ENCODE measurements at places on chromosomes 12 and 14. TPM values are rescaled to one million over a fixed set of nuclear protein-coding genes. Genes with fewer than 3 reads are reported as not detected.
A peak's percentile ranks its signal among the peaks of the same experiment; 100 is the strongest.

DNA sequence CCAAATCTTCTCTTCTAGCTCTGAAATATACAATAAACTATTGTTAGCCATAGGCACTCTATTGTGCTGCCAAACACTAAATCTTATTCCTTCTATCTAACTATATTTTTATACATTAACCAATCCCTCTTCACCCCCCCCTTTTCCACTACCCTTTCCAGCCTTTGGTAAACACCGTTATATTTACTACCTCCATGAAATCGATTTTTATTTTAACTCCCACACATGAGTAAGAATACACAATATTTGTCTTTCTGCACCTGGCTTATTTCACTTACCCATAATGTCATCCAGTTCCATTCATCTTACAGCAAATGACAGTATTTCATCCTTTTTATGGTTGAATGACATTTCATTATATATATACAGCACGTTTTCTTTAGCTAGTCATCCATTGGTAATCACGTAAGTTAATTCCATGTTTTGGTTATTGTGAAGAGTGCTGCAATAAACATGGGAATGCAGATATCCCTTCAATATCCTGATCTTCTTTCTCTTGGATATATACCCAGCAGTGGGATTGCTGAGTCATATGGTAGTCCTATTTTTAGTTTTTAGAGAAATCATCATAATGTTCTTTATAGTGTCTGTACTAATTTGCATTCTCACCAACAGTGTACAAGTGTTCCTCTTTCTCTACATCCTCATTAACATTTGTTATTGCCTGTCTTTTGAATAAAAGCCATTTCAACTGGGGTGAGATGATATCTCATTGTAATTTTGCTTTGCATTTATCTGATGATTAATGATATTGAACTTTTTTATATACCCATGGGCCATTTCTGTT, 34.2 kb upstream of the PLBD1 start:
- no peak for DNase-seq

DNA sequence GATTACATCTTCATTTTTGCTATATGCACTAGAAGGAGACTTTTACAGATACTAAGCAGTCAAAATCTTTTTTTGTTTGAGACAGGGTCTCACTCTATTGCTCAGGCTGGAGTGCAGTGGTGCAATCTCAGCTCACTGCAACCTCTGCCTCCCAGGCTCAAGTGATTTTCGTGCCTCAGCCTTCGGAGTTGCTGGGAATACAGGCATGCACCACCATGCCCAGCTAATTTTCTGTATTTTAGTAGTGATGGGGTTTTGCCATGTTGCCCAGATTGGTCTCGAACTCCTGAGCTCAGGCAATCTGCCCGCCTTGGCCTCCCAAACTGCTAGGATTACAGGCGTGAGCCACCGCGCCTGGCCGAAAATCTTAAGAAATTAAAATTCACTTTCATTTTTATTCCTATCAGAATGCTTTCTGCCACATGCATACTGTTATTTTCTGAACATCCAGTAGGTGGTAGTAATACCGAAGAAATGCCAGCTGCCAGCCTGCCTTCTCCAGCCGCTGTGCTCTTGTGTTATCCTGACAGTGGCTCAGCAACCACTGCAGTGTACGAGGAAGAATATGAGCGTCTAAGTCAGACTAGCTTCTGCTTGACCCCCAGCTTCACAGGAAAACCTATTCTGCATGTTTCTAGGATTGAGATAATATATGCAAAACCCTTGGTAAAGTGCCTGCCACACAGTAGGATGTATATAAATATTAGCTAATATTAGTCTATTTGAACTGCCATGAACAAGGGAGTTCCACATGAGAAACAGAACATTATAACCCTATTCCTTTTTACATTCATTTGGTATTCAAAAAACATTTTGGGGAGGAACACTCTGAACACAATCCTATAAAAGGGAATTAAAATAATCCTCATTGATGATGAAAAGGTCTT, 54.2 kb downstream of the RPAP3 start:
- DNase-seq, result peak; percentile 84

GRCh38 chr12:124700810-124701592, 133.6 kb upstream of the NCOR2 start:
- no peak for DNase-seq

SMIM41 gene
- not detected for polyA plus RNA-seq

GRCh38 chr12:68403296-68403695, 71.1 kb upstream of the MDM1 start:
- DNase-seq, result no peak

DNA sequence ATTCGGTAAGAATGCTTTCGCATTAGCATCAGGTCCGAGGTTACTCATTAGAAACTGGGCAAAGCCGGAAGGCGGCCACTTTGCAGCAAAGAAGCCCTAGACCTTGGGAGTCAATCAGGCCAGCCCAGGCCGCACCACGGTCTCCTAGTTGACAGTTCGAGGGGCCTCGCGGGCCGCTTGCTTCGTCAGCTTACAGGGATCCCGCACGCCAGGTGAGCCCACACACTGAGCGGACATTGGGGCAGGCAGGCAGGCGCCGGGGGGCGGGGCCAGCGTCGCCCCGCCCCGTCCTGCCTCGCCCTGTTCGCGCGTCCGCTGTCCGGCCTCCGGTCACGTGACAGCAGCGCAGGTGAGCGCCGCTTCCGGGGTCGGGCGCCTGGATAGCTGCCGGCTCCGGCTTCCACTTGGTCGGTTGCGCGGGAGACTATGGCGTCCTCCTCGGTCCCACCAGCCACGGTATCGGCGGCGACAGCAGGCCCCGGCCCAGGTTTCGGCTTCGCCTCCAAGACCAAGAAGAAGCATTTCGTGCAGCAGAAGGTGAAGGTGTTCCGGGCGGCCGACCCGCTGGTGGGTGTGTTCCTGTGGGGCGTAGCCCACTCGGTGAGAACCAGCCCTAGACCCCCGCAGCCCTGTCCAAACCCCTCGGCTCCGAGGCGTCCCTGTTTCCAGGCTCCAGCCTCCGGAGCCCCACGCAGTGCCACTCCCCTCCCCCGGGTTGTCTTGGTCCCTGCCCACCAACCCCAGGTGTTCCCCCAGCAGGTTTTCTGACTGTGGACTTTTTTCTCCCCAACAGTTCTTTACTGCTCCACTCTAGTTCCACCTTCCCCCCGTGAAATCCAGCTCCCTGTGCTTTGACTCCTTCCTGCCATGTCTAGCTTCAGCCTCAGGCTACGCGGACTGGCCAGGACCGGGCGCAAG, at the start of gene PIP4K2C:
Gene PIP4K2C (plus strand): TSS at position 329 of the 918 bp plus-strand sequence. CDS start 98 bp downstream, at position 427.
- DNase-seq, result peak; percentile 89

- no peak for DNase-seq
Measured at GRCh38 chr12:82696543-82696942, 9.8 kb downstream of the TMTC2 start.

AKAP6 gene
- polyA plus RNA-seq, result 0.60 TPM

AICDA gene
- polyA plus RNA-seq, result not detected

FOXN4 gene
- not detected for polyA plus RNA-seq

GRCh38 chr12:53798575-53798974, 46.8 kb upstream of the CISTR start:
- no peak for DNase-seq

CNTN1 gene
- 0.46 TPM for polyA plus RNA-seq

DNA sequence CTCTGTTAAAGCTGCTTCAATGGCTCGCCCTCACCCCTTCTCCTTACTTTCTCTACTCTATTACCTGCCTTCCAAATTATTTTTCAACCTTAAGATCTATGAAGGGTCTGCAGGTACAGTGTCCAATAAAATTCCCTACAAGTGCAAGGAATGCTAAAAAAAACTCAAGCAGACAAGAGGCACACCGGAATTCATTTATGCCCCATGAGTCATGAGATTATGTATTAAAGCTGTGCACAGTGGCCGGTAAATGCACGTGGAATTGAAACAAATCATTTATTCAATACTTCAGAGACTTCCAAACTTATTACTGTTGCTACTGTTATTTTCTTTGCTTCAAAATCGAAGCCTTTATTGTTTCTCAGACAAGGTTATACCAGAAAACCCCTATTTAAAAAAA, 68.4 kb downstream of the ST8SIA1 start:
- no peak for DNase-seq

DNA sequence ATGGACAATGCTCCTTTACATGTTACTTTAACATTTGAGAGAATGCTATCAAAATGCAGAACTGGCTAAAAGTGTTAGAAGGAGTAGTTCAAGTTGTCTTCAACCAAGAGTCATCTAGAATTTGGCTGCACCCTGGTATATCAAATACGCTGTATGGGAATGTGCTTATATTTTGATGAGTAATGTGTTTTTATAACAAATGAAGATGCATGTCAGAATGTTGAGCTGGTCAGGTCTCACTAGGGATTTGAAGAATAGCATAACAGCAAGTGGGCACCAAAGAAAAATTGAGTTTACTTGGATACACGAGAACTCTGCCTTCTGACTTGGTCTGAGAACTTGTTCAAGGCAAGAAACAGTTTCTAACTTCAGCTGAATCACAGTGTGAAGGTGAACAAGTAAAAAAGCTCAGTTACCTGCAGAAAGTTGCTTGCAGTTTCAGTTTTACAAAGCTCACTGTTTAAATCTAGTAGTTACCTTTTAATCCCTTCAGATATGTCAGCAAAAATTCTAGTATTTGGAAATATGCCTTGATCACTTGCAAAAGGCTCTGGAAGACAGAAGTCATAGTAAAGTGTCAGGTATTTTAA, 82.3 kb downstream of the PDE3A start:
- no peak for DNase-seq

GRCh38 chr12:89918172-89918846, 209.7 kb upstream of the ATP2B1 start:
- no peak for DNase-seq

DNA sequence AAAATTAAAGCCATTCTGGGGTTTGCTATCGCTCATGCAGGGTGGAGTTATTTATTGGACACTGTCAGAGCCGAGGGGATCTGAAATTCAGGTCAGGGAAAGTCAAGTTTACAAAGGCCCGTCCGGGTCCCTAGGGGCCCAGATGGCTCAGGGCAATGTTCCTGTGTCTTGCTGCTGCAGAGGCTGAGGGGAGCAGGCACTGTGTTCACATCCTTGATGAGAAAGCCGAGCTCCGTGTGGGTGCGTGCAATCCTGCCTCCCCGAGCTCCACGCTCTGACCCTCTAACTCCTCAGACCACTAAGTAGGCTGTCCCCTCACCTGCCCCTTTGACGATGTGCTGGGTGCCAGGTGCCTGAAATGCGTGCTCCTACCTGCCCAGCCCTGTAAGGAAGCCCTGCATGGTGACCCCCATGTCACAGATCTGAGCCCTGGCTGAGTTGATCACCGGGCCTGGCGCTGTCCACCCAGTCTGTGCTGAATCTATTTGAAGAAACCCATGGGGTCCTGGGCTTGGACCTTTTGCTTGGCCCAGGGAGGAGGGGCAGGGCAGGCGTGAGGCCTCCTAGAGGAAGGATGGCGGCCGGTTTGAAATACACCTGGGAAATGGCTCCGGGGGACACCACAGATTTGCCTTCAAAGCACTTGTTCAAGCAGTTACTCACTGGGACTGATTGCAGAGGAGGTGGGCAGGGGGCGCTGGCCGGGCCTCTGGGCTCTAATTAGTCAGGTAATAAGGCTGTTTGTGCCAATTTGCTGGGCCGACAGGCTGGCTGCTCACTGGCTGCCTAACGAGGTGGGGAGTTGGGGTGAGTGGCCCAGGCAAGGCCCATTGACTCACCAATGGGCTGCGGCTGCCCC, 204.3 kb downstream of the KIF26A start:
- peak; percentile 40 for DNase-seq

GRCh38 chr12:40254455-40255085, 29.8 kb downstream of the LRRK2 start:
- no peak for DNase-seq

DNA sequence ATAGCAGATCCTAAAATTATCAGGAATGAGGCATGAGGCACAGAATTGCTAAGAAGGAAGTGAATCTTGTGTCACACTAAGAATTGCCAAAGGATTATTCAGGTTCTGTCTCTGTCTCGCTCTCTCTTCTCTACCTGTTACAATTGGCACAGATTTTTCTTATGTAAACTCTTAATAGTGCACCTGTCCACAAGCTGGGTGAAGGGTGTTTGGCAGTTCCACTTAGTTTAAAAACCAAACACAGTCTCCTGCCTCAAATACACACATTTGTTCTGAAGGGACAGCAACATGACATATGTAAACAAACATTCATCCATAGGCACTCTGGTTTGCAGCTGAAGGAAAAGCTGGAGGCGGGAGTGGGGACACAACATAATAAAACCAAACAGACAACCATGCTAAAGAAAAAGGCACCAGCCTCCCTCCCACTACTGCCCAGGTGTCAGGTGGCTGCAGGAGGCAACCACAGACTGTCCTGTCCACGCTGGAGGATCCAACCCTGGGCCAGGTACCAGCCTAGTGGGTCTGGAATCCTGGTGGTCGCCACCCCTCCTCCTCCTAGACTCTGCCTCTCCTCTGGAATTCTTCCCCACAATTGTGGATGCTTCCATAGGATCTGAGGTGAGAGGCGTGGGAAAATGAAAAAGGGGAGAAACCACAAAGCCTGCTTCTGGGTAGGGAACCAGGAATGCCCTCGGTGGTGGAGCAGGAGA, 81.2 kb downstream of the TMEM260 start:
- DNase-seq, result no peak

- DNase-seq, result no peak
Measured at GRCh38 chr12:46005823-46006222, 15.4 kb upstream of the SCAF11 start.

DNA sequence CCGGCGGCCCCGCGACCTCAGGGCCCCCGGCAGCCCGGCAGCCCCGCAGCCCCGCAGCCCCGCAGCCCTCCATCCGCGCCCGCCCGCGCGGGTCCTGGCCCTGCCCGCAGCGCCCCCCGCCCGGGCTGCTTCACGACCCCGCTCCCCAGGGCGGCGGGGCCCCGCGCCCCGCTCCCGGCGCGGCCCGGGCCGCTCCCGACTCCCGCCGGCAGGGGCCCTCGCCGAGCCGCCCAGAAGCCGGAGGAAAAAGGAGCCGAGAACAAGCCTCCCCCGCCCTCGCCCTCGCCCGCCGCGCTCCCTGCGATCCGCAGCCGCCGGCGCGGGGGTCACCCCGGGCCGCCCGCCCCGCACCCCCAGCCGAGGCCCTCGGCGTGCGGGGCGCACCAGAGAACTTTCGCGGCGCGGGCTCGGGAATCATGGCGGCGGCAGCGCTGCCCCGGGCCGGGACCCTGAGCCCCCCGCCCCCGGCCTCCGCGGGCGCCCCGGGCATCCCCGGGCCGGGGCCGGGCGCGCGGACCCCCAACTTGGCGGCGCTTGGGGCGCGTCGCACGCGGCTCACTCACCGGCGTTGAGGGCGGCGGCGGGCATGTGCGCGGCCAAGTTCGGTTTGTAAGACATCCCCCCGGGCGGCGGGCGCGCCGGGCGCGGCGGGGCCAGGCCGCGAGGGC, 521 bp downstream of the CDK2AP1 start:
- DNase-seq, result peak; percentile 88

DNA sequence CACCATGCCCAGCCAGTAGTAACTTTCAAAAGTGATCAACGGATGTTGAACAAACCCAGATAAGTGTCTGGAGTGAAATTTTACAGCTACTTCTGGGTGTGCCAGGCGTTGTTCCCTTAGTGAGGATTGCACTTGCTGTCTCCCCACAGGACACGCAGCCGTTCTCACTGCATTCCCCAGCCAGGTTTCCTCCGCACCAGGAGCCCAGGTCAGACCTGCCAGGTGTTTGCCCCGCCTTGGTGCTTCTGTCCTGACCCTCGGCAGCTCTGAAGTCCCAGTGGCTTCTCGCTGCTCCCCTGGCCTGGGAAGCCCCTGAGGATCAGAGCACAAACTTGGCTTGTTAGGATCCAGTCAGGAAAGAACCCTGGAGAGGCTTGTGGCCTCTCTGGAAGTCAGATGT, 36.2 kb downstream of the MMAB start:
- no peak for DNase-seq

Measured in sigmoid colon (tissue), 7 donors.